ENCODE measurements at places on chromosomes 13 and 19.

- DNase-seq: peak; percentile 4
Measured at GRCh38 chr13:51502153-51502651, 49.4 kb upstream of the INTS6 start.

GRCh38 chr13:48731957-48732569 lies 78.3 kb downstream of the CYSLTR2 start:
- DNase-seq: peak; percentile 36

DNA sequence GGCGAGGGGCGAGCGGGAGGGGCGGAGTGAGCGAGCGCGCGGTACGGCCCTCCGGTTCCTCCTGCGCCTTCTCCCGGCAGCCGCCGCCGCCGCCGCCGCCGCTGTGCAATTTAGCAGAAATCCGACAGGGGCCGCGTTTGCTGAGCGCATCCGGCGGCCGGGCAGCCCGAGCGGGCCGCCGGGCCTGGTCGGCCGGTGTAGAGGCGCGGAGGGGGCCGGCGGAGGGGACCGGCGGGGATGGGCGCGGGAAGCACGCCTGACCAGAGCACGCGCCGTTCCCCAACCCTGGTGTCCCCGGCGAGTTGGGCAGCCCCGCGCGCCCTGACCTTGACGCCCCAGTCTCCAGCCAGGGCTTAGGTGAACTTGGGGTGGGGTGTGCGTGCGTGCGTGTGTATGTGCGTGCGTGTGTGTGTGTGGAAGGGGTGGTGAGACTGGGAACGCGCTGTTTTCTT lies 144.5 kb upstream of the ZNF536 start:
- DNase-seq: peak; percentile 53

- no peak for DNase-seq
Measured at GRCh38 chr13:77836423-77836822, 82.2 kb downstream of the EDNRB start.

DNA sequence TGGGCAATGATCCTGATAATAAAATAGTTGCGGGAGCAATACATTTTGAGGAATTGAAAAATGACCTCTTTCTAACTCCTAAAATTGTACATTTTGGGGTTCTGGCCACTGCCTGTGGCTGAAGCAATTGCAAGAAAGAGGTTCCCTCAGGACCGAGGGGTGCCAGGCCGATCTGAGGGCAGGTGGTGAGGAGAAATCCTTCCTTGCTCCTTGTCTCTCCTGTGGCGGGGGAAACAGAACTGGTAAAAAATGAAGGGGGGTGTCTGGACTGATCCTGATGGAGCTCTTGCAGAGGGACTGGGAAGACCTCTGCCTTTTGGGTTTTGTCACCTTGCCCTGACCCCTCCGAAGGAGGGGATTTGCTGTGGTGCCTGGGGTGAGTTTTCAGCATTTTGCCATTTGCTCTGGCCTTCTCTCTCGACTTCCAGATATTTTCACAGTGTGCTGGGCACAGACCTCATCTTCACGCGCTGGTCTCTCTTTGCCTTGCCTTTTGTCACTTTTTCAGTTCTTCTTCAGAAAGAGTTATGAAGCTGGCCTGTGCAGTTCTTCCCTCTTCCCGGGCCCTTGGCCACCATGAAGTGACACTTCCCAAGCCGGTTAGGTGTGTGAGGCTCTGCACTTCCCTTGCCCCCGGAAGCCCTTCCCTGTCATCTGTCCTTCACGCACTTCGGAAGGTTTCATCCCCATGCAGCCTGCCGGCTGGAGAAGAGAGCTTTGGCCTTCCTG lies 22.2 kb downstream of the NFIX start:
- no peak for DNase-seq

DNA sequence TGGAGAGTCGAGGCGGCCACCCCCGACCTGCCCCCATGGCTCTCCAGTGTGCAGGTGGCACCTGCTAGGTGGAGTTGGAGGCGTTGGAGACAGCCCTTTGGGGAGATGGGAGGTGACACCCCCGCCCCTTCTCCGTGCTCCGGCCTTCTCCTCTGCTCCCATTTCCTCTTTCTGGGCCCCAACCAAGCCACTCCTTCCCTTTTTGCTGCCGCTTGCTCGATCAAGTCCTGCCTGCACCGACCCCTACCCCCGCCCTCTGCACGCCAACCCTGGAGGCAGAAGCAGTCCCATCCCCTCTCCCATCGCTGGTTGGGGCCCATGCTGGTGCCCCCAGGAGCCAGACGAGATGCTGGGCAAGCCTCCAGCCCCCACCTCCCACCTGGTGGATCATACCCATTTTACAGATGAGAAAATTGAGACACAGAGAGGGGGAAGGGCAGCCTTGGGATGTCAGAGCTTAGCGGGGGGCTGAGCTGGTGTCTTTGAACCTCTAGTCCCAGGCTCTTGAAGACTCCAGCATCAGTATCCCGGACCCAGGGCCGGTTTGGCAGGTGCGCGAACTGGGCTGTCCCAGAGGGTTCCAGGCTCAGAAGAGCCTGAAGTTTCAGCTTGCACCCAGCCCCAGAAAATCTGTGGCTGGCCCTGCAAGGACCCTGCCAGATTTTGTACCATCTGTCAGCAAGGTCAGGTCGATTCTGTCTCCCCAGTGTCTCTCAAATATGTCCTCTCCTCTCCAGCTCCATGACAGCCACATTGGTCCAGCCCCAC lies 10.3 kb downstream of the GNA15 start:
- no peak for DNase-seq

Data from activated CD4-positive, alpha-beta T cell treated with anti-CD3 and anti-CD28 coated beads for 24 hours (primary cell).